CD4-positive, alpha-beta T cell treated with Interleukin-1 beta for 1 hour (primary cell): ENCODE measurements at places on chromosomes 6 and 20.

GRCh38 chr6:35206346-35206745, 7.4 kb upstream of the SCUBE3 start:
- no peak for DNase-seq

- no peak for DNase-seq
Observed at GRCh38 chr6:73204252-73204651, 21.0 kb downstream of the KHDC1L start.

- DNase-seq = no peak
Observed at GRCh38 chr6:82074556-82074955, 173.0 kb downstream of the IBTK start.

GRCh38 chr6:149925974-149926777, 3.3 kb upstream of the RAET1G start:
- DNase-seq = peak; percentile 66

- no peak for DNase-seq
Observed at GRCh38 chr20:2509794-2510193, 1.1 kb upstream of the ZNF343 start.

GRCh38 chr6:108983151-108983550, 111.5 kb downstream of the SESN1 start:
- no peak for DNase-seq

- DNase-seq = no peak
Observed at GRCh38 chr6:136764517-136764993, 27.7 kb downstream of the MAP3K5 start.

DNA sequence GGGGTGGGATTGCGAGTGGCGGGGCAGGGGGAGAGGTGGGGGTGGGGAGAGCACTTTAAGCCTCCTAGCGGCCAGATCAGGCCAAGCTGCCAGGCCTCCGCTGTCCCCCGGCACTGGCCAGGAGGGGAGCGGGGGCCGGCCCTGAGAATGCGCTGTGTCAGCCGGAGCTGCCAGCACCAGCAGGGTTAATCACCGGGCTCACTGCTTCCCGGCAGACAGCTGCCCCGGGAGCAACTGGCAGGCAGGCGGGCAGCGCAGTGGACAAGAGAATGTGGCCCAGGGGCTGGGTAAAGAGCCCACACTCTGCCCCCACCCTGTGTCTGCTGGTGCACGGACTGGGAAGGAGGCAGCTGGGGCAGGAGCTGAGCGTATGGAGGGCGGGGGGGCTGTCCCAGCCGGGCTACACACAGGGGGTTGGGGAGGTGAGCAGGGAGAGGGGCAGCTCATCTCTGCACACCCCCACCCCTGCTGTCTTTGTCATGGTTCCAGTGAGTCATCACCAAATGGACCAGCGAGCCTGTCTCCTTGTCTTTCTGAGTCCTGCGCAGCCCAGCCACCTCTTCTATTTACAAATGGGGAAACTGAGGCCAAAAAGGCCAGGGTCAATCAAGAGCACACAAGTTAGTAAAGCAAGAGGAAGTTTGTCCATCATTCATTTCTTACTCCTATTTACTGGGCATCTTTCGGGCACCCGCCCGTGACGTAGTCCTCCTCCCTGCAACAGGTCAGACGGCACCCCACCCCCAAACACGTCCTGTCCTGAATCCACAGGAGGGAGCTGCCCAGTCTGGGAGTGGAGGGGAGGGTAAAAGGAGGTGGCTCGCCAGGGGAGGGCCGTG, 2.1 kb upstream of the LAMA5 start:
- DNase-seq = no peak

- DNase-seq = no peak
Observed at GRCh38 chr6:117615750-117616390, 13.6 kb upstream of the GOPC start.

GRCh38 chr6:87297119-87297518, 25.3 kb upstream of the SMIM8 start:
- no peak for DNase-seq

DNA sequence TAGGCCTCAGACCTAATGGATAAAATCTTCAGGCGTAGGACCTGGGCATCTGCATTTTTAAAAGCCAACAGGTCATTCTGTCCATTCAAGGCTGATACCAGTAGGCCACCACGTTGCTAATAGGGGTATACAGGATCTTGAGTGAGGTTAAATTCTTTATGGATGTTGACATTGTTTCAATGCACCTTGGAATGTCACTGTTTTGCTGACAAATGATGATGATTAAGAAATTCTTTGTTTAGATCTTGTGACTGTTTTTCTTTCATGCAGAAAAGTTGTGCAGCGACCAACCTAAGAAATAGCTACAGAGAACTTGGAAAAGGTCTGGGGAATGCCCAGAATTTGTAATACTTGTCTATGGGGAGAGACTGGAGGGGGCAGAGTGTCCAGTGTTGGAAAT, 101.1 kb upstream of the CLDN20 start:
- DNase-seq = no peak

- no peak for DNase-seq
Observed at GRCh38 chr6:22958677-22959076, 389.3 kb downstream of the HDGFL1 start.

DNA sequence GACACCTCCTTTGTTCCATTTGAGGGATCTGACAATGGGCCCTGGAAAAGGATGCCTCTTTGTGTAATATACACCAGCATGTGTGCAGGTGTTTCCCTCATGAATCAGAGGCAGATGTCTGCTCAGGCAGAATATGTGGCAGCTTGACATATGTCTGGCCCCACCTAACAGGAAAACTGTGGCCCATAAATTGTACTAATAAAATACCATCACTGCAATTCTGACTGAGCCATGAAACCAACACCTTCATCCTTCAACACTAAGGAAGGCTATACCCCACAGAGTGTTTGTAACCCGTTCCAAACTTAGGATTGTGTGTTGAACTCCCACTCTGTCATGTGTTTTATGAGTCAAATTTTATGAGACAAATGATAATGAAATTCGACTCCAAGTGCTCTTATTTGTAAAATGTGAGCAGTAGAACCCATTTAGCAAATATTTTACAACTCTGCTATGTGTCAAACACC, 22.7 kb downstream of the LAMA4 start:
- no peak for DNase-seq

GRCh38 chr6:65760285-65760684, 53.3 kb upstream of the EYS start:
- no peak for DNase-seq

DNA sequence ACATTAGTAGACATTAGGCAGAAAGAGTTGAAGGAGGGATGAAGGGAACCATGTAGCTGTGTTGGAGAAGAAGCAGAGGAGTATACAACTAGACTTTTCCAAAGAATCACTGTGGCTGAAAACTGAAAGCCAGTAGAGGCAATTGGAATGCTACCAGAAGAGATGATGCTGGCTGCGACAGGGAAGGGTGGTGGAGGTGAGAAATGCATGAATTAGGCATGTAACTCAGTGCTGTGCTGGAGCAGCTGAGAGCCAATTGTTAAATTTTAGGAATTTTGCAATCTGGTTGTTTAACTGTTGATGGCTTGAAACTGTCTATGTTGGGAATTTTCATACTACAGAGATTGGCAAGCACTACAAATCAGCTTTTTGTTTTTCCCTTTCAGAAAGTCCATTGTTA, 35.8 kb upstream of the SIRPG start:
- no peak for DNase-seq

- DNase-seq = no peak
Observed at GRCh38 chr6:158796353-158796752, 22.8 kb downstream of the EZR start.
